Renal cortical epithelial cell (primary cell): ENCODE measurements at places on chromosomes 7 and 10. TPM values are rescaled to one million over a fixed set of nuclear protein-coding genes. Genes with fewer than 3 reads are reported as not detected.

DNA sequence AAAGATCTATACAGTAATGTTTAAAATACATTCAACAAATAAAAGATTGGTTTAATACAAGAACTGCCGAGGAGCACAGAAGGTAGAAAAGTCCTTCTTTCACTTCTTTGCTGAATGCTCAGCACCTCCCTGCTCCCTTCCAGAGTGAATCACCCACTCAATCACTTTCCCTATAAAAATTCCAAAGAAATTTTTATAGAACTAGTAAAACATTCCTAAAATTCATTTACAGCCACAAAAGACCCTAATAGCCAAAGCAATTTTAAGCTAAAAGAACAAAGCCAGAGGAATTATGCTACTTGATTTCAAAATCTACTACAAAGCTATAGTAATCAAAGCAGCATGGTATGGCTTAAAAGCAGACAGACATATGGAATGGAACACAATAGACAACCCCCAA, 320.9 kb downstream of the PCLO start:
- no peak for DNase-seq

DNA sequence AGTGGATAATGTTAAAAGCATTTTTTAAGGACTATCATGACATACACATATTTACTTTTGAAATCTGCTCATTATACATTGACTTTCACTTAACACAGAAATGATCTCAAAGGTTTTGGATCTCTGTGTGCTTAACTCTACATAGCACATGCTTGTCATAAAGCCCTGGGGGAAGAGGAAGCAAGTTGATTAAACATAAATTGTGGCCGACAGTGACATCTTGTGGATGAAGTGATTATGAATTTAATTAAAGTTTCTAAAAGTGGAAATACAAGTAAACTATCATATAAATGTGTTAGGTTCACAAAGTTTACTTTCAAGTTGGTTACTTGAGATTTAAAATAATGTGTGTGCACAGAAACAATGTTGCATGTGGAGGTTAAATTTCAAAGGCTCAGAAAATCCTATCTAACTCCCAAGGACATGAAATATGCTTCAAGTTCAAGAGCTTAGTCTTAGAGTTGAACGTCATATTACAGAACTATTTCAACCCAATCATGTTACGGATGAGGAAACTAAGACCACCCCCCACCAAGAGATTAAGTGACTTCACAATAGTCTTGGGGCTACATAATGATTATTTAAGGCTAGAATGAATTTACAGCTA, 1247.8 kb downstream of the GATA3 start:
- peak; percentile 60 for DNase-seq

MALRD1 gene
- 0.35 TPM in 1 of 2 replicates, not detected in the other for total RNA-seq

GRCh38 chr10:80272793-80273522, 16.5 kb downstream of the MAT1A start:
- DNase-seq, result peak; percentile 57

GPC2 gene
- 1.6 and 2.3 TPM in 2 replicates for total RNA-seq

- DNase-seq, result no peak
These were observed 19.4 kb upstream of the ARHGAP12 start for GRCh38 chr10:31948021-31948420.

GRCh38 chr10:19946791-19947190, 130.6 kb downstream of the PLXDC2 start:
- no peak for DNase-seq

DNA sequence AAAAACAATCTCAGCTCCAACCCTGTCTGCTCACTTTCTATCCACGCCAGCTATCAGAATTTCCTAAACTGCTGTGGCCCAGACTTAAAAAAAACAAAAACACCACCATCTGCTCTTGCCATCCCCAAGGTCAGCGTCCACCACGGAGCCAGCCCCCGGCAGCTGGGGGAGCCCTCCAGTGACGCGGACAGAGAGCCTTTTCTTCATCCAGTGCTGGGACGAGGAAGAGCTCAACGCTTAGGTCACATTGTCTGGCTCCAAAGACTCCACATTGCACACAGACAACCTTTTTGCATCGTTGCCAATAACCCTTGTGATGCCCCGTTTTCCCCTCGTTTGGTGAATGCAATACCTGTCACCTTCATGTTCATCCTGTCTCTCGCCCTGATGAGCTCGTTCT, 67.4 kb upstream of the GNA12 start:
- DNase-seq, result no peak

GRCh38 chr10:51699145-51699474, 285 bp downstream of the CSTF2T start:
- DNase-seq, result no peak

DNA sequence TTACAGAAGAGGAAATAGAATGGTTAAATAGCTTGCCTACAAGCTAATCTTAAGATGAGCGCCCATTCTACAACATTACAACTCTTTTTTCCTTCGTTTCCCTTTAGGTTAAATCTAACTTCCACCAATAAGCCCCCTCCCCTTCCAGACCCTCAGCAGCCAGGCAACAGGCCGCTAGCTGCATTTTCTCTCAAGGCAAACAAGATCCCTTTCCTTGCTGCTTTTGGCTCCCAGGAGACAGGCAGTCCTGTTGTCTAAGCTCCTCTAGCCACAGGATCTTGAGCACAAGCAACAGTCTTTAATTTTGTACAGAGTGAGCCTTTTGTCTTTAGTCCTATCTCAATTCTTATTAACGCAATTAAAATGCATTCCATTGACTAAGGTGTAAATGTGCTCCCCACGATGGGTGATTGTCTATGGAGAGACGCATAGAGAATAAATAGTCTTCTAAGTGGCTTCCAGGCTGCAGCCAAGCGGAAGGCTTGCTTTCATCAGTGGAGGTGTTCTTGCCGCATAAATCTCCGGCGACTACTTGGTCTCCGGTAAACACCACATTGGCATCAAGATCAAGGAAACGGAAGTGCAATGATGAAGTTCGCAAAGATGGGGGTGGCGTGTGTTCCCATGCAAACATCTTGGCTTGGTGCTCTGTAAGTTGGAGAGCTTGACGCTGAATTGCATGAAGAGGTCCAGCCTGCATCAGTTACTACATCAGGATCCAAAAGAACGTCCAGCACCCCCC, 181.9 kb upstream of the LYZL2 start:
- DNase-seq, result no peak

SEPTIN14 gene
- not detected in 2 replicates for total RNA-seq

WEE2 gene
- total RNA-seq, result under 0.01 TPM in 1 of 2 replicates, not detected in the other

DNA sequence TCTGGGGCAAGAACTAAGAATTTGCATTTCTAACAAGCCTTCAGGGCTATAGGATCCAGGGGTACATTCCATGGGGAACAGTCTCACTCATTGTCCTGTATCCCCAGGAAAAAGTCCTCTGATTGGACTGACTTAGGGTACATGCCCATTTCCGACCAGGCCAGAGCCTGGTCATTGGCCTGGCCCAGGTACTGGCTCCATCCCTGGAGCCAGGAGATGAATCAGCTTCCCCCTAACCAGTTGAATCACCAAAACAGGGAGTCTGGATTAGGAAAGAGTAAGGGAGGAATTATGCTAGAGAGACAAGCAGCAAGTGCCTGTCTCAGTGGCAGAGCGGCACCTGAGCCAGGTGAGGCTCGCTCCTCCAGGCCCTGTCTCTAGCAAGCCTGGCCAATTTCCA, 137.5 kb downstream of the FGFR2 start:
- DNase-seq, result peak; percentile 15

NANOS1 gene
- 1.0 and 2.5 TPM in 2 replicates for total RNA-seq

GRCh38 chr10:118926072-118926417, 103.5 kb upstream of the NANOS1 start:
- DNase-seq, result no peak
